MV-4-11 (cell line): ENCODE measurements at places on chromosomes 16 and 17.

DNA sequence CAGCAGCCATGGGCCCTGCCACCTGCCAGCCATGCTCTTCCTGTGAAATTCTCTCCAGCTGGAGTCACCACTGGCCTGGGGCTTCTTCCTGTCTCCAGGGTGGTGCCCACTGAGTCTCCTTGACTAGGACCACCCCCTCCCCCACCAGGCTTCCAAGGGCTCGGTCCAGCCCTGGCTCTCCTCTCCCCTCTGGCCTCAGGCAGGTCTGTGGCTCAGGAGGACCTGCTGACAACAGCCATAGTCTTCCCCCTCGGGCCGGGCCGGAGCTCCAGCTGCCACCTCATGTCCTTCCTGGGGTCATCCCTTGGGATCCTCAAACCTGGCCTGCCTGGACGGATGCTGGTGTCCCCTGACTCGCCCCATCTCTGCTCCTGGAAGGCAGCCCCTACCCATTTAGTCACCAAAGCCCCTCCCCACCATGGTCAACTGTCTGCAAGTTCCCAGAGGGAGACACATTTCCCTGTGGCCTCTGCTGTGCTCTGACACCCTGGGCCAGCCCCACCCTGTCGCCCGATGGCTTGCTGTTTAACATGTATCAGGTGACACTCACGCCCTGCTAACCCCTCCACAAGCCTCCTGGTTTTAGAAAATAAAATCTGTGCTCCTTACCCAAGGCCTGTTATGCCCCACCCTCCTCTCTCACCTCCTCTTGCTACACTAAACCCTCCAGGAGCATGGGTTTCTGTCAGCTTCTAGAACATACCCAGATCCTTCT is 186.2 kb downstream of the RBFOX3 start:
- no peak for DNase-seq

- DNase-seq: no peak
Measured at GRCh38 chr17:47297661-47298400, 25.9 kb upstream of the EFCAB13 start.

DNA sequence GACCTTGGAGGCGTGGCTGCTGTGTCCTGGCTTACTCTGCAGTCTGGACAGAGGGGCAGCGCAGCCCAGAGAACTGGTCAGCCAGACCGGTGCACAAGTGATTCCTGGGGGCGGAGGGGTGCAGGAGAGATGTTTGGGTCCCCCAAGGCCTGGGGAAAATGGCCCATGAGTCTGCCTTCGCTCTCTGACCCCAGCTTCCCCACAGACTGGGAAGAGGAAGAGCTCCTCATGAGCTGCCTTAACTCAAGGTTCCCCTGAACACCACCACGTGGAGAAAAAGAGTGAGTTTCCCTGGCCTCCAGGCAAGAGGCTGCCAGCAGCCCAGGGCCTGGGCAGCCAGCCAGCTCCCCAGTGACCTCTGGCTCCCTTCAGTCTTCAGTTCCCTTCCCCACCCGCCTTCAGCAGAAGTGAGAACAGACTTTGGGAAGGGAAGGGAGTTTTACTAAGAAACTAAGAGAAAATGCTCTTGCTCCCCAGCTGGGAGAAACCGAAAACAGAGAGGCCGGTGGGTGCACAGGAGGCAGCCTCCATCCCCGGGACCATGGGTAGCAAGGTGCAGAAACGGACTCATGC is 2.0 kb upstream of the C17orf99 start:
- DNase-seq: peak; percentile 98

GRCh38 chr16:73951481-73951880 is 345.1 kb upstream of the PSMD7 start:
- no peak for DNase-seq
